ENCODE measurements at places on chromosomes 3 and 15. TPM values are rescaled to one million over a fixed set of nuclear protein-coding genes. Genes with fewer than 3 reads are reported as not detected.

- H3K36me3 ChIP-seq, result no peaks in the 10 kb centered on the region
- H3K4me3 ChIP-seq, result no peak overlapping the region
- H3K27ac ChIP-seq, result no peak overlapping the region
- peaks cover 13% of the 10 kb centered on the region for H3K27me3 ChIP-seq
- peak; percentile 48 for DNase-seq
- no peaks in the 10 kb centered on the region for H3K4me1 ChIP-seq
Measured at GRCh38 chr3:13308380-13308801, 111.7 kb downstream of the NUP210 start.

GRCh38 chr3:188059351-188059750, 94.6 kb upstream of the LPP start:
- DNase-seq, result peak; percentile 32
- no peaks in the 10 kb centered on the region for H3K36me3 ChIP-seq
- H3K4me1 ChIP-seq, result peaks cover 30% of the 10 kb centered on the region
- H3K4me3 ChIP-seq, result no peak overlapping the region

Gene CCR3
- not detected for total RNA-seq

GRCh38 chr15:49904296-49904695, 214.7 kb downstream of the ATP8B4 start:
- H3K4me1 ChIP-seq, result peaks cover 68% of the 10 kb centered on the region
- DNase-seq, result peak; percentile 39

DNA sequence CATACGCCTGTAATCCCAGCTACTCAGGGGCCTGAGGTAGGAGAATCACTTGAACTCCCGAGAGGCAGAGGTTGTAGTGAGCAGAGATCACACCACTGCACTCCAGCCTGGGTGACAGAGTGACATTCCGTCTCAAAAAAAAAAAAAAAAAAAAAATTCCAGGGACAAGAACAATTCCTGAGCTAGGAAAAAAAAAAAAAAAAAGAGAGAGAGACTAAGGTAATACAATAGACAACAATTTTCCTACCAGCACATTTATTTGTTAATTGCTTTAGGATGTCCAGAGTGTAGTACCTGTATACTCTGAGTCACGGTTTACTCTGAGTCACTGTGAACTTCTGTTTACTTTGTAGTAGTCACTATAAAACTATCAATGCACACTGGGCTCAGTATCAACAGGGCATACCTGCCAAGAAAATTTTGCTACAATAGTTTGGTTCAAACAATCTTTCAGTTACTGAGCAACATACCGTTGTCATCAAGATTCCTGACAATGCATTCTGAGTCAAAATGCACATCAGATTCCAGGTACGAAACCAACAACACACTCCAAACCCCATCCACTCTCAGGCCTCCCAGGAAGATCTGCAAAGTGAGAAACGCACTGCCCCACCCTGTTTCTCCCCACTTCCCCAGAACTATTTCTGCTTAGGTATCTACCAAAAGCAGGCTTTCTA, 28.3 kb downstream of the IGF2BP2 start:
- H3K27ac ChIP-seq, result peak overlapping the region; percentile 90
- H3K4me3 ChIP-seq, result peak overlapping the region; percentile 52
- no peaks in the 10 kb centered on the region for H3K27me3 ChIP-seq
- H3K36me3 ChIP-seq, result peaks cover 18% of the 10 kb centered on the region
- H3K4me1 ChIP-seq, result peaks cover 72% of the 10 kb centered on the region

Gene GOLGA8R
- 0.27 TPM for total RNA-seq

Gene CHST13
- not detected for total RNA-seq

GRCh38 chr15:29151484-29151857, 118.2 kb downstream of the NSMCE3 start:
- H3K27ac ChIP-seq, result no peak overlapping the region
- H3K27me3 ChIP-seq, result no peaks in the 10 kb centered on the region
- H3K4me1 ChIP-seq, result no peaks in the 10 kb centered on the region
- no peak for DNase-seq
- H3K36me3 ChIP-seq, result no peaks in the 10 kb centered on the region

DNA sequence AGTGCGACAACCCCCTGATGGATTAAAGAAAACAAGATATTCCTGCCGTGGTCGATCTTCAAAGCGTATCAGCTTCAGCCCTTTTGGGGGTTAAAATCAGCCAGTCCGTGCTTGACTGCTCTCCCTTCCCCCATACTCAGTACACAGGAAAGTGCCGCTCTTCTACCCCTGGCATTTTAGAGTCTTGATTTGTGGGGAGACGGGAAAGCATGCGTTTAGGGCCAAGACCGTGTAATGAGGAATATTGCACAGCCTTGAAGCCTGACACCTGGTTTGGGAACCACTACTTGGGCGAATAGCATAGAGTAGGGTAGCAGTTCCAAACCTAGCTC, 540 bp upstream of the EDC3 start:
- H3K4me1 ChIP-seq, result peaks cover 37% of the 10 kb centered on the region
- peaks cover 2% of the 10 kb centered on the region for H3K27me3 ChIP-seq
- peak overlapping the region; percentile 98 for H3K4me3 ChIP-seq
- peaks cover 8% of the 10 kb centered on the region for H3K36me3 ChIP-seq
- DNase-seq, result no peak
- peak overlapping the region; percentile 97 for H3K27ac ChIP-seq

Gene MKRN3
- not detected for total RNA-seq

GRCh38 chr15:71386448-71387236, 271.4 kb downstream of the THSD4 start:
- no peak overlapping the region for H3K27ac ChIP-seq
- peaks cover 6% of the 10 kb centered on the region for H3K36me3 ChIP-seq

Gene DZIP3
- total RNA-seq, result 8.2 TPM

- H3K4me1 ChIP-seq, result no peaks in the 10 kb centered on the region
- H3K27ac ChIP-seq, result no peak overlapping the region
- no peak for DNase-seq
- peaks cover 2% of the 10 kb centered on the region for H3K27me3 ChIP-seq
Measured at GRCh38 chr3:118782755-118783202, 251.9 kb downstream of the IGSF11 start.

- H3K36me3 ChIP-seq, result no peaks in the 10 kb centered on the region
- peaks cover 2% of the 10 kb centered on the region for H3K27me3 ChIP-seq
- DNase-seq, result no peak
- H3K4me1 ChIP-seq, result no peaks in the 10 kb centered on the region
- no peak overlapping the region for H3K27ac ChIP-seq
- no peak overlapping the region for H3K4me3 ChIP-seq
Measured at GRCh38 chr3:116734243-116734642, 24.7 kb downstream of the TUSC7 start.

GRCh38 chr3:196225763-196226364, 9.5 kb downstream of the SLC51A start:
- peaks cover 11% of the 10 kb centered on the region for H3K27me3 ChIP-seq
- H3K27ac ChIP-seq, result no peak overlapping the region

DNA sequence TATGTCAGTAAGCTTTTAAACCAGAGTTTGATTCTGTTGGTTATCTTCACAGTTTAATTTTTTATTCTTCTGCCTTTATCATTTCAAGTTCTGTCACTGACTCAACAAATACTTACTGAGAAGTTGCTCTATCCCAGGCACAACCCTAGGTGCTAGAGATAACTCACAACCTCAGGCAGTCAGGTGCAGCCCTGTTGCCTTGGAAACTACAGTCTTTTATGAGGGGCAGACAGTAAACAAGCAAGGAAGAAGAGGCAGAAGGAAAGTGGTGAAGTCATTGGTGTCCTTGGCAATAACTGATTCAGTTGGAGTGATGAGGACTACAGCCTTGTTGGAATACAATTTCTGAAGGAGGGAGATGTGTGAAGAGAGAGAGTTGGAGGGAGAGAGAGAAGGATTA, 142.1 kb upstream of the LRTM1 start:
- no peak overlapping the region for H3K4me3 ChIP-seq
- no peak overlapping the region for H3K27ac ChIP-seq
- H3K4me1 ChIP-seq, result peaks cover 6% of the 10 kb centered on the region
- DNase-seq, result no peak

DNA sequence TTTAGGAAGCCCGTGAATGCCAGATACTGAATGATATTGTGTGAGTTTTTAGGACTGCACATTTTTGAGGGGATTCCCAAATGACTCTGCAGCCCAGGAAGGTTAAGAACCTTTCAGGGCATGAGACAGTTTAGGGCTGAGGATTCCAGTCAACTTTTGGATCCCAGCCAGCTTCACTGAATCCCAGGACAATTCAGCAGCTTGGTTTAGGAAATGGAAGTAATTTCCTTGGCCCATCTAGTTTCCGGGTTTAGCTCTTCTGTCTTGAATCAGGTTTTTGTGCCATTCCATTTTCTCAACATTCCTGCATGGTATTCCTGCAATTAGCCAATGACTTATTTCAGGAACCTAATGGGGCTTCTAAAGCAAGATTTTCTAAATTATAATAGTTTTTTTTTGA, 253.9 kb downstream of the LSAMP start:
- H3K27me3 ChIP-seq, result no peaks in the 10 kb centered on the region
- H3K27ac ChIP-seq, result no peak overlapping the region
- H3K36me3 ChIP-seq, result no peaks in the 10 kb centered on the region
- no peaks in the 10 kb centered on the region for H3K4me1 ChIP-seq

Data from HFFc6 (cell line).